Head of caudate nucleus (tissue), 42 donors: ENCODE measurements at places on chromosomes 3 and 15.

GRCh38 chr3:72523429-72524151, 324.7 kb downstream of the SHQ1 start:
- DNase-seq: peak; percentile 43

DNA sequence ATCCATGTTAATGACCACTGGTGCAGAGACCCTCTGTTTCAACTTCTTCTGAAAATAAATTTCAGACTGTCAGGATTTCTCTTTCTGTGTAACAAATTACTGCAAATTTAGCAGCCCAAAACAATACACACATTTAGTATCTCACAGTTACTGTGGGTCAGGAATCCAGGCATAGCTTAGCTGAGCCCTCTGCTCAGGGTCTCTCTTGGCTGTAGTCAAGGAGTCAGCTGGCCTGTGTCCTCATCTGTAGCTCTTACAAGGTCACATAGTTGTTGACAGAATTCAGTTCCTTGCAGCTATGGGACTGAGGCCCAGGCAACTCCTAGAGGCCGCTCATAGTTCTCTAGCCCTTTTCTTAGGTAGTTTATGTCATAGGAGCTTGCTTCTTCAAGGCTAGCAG, 51.9 kb downstream of the NKIRAS1 start:
- no peak for DNase-seq

- DNase-seq: no peak
Measured at GRCh38 chr15:77630056-77630455, 2.7 kb downstream of the LINGO1 start.

GRCh38 chr3:191244242-191244867, 45.3 kb downstream of the OSTN start:
- DNase-seq: no peak

GRCh38 chr3:50326182-50326541, 1.9 kb downstream of the TUSC2 start:
- no peak for DNase-seq

- DNase-seq: no peak
Measured at GRCh38 chr3:181362378-181362777, 349.3 kb upstream of the SOX2 start.

DNA sequence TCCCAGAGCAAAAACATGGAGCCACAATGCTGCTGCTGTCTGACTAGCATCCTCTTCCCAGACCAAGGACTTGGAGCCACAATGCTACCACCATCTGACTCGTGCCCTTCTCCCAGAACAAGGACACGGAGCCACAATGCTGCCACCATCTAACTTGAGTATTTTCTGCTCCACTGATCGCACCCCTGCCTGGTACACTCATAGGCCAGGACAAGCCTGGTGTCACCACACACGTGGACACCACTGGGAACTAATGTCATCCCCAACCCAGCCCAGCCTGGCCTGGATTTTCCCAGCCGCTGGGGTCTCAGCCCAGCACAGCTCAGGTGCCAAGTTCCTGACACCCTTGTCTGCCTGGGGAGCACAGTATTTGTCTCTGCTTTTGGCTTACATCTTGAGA, 52.7 kb upstream of the GRIP2 start:
- DNase-seq: no peak

GRCh38 chr3:108062051-108062450, 28.8 kb downstream of the CD47 start:
- DNase-seq: no peak

GRCh38 chr3:63911873-63912767, at the start of gene SCAANT1:
Gene SCAANT1, minus strand, starts transcription at chr3:63912383.
- DNase-seq: peak; percentile 84

DNA sequence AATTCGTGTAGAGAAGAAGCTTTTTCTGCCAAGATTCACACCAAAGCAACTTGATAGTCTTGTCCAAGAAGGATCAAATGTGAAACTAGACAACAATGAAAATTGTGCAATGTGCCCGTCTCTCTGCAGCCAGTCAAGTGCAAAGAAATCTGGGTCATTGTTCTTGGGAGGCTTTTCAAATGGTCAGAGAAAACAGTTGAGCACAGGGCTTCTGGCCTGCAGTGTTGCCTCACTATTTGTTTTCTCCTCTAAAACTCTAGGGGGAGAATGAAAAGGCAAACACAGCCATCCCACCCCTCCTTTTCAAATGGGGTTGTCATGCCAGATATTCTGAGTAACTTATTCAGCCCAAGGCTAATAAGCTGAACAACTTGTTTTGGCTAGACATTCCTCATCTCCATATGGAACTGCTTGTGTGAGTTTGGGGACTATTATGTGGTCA, 417.6 kb upstream of the CDIN1 start:
- DNase-seq: peak; percentile 17

DNA sequence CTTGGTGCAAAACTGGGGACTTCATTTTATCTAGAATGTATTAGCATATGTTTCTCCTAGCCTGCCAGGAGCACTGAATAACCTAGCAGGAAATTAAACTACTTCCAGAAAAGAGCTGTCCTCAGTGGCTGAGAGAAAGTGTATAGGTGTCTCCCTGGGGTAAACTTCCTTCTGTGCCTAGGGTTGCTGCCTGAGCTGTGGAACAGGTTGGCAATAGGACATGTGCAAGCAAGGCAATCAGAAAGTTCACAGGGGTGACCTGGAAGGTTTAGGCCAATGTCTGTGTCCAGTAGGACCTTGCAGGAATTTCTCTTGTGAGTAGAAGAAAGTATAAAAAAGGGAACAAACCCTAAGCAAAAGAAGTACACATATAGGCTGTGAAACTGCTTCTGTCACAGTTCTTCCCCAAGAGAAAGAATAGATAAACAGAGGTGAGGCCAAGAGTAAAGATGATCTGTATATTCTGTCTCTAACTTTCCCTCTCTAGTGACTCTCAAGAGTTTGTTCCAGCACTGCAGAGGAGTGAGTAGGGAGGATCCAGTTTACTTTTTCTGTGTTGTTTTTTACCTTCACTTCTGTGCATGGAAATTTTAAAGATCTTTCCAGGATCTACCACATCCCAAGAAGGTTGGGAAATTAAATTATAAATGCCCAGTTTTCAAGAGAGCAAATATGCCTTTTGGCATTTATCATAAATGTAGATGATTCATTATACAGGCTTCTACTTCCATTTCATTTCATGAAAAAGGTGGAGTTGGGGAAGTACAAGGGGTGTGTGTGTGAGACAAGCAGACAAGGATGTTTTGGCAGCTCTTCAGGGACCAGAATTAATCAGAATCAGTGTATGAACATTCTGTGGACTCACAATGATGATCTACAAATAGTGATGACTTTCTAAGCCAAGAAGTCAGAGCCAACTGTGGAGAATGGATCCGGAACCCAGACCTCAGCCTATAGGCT, 155.2 kb downstream of the RBPMS2 start:
- DNase-seq: no peak

- DNase-seq: no peak
Measured at GRCh38 chr3:146838221-146838620, 233.1 kb upstream of the PLSCR5 start.

DNA sequence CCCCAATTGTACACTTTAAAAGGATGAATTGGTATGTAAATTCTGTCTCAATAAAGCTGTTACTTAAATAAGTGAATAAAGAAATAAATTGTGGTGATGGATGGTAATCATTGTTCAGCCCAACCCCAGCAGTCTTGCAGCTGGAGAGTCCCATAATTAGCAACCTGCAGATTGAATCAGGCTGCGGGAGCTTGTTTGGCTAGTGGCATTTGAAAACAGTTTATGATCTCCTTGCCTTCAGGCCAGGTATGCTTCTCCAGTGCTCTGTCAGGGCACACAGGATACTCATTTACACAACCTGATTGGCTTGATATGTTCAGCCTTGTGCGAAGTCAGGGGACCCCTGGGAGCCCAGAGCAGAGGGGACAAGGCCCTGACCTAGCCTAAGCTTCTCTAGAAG, 16.5 kb upstream of the TSEN2 start:
- DNase-seq: no peak

DNA sequence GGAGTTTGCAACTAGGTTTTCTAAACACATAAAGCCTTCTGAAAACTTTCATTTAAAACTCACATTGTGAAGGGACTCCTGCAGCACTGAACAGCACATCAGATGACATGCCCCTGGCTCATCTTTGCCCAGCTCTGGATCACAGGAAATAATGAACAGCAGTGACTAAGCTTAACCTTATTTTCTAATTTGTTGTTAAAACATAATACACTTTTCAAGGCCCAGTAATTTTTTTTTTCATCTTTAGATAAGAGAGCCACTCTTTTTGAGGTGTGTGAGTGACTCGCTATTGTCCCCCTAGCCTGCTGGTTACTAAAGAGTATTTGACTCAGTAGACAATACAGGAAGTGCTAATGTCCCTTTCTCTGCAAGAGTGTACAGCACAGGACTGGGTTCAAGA, 204.0 kb downstream of the OSBPL10 start:
- DNase-seq: no peak

DNA sequence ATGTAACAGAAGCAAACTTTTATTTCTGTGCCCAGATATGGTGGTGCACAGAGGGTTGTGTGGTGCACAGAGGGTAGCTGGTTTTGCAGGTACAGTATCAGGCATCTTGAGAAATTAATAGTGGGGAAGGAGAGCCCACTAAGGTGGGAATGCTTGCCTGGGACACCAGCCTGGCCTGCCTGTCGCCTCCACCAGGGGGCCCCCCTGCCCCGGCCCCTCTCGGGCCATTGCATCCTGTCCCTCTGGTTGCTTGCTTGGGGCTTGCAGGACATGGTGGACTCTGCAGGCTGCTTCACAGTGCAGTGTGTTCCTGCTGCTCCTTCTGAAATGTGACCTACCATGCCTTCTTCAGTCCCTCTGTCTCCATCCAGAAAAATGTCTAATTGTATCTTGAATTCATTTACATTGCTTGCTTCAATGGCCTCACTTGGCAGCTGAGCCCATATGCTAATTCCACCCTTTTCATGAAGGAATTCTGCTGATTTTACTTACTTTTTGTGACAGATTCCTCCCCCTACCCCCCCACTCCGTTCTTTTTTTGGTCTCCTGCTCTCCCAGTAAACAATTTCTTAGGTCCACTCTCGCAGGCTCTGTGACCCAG, 73.6 kb downstream of the EEFSEC start:
- DNase-seq: peak; percentile 13

- DNase-seq: no peak
Measured at GRCh38 chr3:13451301-13451673, 28.8 kb upstream of the HDAC11 start.

DNA sequence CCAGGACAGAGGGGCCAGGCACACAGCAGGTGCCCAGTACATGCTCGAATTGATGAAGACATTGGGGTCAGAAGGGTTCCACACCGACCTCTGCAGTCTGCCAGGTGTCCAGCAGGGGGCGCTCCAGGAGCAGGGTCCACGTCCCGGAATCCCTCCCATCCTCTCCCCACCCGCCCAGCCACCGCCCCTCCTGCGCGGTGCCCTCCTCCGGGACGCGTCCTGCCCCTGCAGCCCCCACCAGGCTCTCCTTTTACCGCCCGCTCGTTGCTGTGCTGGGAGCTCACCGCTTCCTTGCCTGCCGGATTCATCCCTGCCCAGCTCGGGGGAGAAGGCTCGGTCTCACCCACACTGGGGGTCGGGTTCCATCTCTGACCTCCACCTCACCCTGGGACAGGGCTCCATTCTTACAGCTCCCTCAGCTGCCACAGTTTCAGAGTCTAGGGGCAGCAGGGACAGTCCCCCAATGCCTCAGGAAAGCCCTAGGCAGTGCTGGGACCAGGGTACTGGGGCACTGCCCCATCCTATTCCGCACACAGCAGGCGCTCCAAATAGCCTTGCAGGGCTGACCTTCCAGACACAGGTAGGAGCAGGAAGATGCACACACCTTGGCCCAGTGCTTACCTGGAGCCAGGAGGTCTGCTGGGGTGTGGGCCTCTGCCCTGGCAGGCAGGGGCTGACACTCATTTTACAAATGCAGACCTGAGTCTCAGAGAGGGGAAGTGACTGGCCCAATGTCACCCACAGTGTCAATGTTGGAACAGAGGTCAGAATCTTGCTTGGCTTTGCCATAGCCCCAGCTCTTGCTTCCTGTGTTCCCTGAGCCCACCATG, 31.0 kb downstream of the GRIP2 start:
- DNase-seq: peak; percentile 43

- no peak for DNase-seq
Measured at GRCh38 chr3:173939331-173939730, 541.8 kb downstream of the NLGN1 start.

DNA sequence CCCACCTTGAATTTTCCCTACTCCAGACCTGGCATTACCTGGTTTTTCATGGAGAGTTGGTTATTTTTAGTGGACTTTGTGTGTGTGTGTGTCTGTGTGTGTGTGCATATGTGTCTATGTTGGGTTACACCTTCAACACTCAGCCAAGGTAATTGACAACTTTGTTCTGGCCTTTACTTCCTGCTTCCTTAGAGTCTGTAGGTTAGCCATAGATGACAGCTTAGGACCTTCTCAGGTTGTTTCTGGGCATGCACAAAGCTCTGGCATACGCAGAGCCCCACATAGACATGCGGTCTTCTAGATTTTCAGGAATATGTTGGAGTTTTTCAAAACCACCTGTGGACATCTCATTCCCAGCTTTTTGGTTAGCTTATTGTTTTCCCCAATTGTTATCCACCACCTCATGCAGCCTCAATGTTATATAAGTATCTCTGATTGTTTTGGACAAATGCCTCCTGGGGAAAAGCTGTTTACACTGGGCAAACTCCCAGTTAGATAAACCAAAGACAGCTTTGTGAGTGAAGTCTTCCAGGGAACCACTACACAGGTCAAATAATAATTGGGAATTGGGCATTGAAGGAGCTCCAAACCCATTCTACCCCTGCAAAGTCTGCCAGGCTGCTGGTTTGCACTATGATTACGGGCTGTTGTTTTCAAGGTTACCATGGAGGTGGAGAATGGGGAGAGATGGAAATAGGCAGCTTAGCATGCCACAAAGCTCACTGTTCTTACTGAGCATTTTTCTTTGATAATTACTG, 201.2 kb downstream of the ADAMTSL3 start:
- no peak for DNase-seq

GRCh38 chr3:167930453-167930852, 165.3 kb downstream of the GOLIM4 start:
- no peak for DNase-seq

DNA sequence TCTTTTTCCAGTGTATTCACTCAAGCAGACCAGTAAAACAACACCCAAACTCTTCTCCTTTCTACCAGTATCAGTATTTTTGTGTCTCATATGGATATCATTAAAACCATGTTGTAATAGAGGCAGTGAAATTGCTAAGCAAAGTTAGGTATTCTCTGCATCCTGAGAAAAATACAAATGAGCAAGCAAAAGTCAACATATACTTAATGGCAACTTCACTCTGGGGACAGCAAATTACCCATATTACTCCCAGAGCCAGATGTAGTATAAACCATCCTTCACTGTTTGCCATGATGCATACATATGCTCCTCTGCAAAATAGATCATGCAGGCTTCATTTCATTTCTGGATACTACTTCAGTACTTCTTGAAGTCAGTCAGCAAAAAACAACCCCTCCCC, 22.1 kb downstream of the UBA5 start:
- DNase-seq: no peak

DNA sequence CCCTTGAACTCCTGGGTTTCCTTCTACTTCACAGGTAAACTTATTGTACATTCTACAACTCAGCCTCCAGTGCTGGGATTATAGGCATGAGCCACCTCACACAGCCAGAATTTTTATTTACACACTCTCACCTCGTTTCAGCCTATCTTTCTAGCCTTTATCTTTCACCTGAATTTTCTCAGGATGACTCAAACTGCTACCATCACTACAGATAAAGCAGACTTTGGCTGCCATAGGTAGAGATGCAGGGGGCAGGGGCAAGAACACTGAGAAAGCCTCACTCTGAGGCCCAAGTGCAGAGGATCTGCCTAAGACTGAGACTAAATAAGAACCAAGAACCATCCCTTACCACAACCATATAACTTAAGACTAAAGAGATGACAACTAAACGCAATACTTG, 59.0 kb downstream of the ETFA start:
- DNase-seq: no peak

- DNase-seq: peak; percentile 47
Measured at GRCh38 chr15:63157891-63158431, 684 bp upstream of the RPS27L start.
